ENCODE measurements at places on chromosomes 6 and 20. TPM values are rescaled to one million over a fixed set of nuclear protein-coding genes. Genes with fewer than 3 reads are reported as not detected.

Gene OR2H2
- total RNA-seq: not detected

Gene OXT
- not detected for total RNA-seq

Gene EEF1E1
- 22.8 TPM for total RNA-seq

Gene LTA
- 0.46 TPM for total RNA-seq

DNA sequence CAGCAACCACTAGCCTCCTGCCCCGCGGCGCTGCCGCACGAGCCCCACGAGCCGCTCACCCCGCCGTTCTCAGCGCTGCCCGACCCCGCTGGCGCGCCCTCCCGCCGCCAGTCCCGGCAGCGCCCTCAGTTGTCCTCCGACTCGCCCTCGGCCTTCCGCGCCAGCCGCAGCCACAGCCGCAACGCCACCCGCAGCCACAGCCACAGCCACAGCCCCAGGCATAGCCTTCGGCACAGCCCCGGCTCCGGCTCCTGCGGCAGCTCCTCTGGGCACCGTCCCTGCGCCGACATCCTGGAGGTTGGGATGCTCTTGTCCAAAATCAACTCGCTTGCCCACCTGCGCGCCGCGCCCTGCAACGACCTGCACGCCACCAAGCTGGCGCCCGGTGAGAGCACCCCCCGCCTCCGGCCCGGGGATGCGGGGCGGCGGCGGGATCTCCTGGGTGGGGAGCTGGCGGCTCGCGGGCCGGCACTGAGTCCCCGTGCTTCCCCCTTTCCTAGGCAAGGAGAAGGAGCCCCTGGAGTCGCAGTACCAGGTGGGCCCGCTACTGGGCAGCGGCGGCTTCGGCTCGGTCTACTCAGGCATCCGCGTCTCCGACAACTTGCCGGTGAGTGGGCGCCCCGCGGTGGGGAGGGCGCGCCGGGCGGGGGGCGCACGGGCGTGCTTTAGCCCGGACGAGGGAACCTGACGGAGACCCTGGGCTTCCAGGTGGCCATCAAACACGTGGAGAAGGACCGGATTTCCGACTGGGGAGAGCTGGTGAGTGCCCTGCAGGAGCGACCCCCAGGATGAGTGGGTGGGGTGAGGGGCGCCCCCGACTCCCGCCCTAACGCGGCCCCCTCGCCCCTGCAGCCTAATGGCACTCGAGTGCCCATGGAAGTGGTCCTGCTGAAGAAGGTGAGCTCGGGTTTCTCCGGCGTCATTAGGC lies 585 bp downstream of the PIM1 start:
- H3K36me3 ChIP-seq: peaks cover 31% of the 10 kb centered on the region
- no peaks in the 10 kb centered on the region for H3K27me3 ChIP-seq
- peak overlapping the region; percentile 69 for H3K4me3 ChIP-seq
- peak overlapping the region; percentile 85 for H3K27ac ChIP-seq
- peak; percentile 84 for DNase-seq
- H3K4me1 ChIP-seq: peaks cover 24% of the 10 kb centered on the region

- DNase-seq: no peak
- no peaks in the 10 kb centered on the region for H3K27me3 ChIP-seq
Measured at GRCh38 chr6:158756977-158757752, 62.0 kb downstream of the EZR start.

- no peak for DNase-seq
- H3K27me3 ChIP-seq: peaks cover 4% of the 10 kb centered on the region
- H3K4me3 ChIP-seq: no peak overlapping the region
- H3K36me3 ChIP-seq: no peaks in the 10 kb centered on the region
- peaks cover 13% of the 10 kb centered on the region for H3K4me1 ChIP-seq
Measured at GRCh38 chr20:46557231-46557956, 6.9 kb upstream of the OCSTAMP start.

Gene EYA2
- total RNA-seq: 1.8 TPM

DNA sequence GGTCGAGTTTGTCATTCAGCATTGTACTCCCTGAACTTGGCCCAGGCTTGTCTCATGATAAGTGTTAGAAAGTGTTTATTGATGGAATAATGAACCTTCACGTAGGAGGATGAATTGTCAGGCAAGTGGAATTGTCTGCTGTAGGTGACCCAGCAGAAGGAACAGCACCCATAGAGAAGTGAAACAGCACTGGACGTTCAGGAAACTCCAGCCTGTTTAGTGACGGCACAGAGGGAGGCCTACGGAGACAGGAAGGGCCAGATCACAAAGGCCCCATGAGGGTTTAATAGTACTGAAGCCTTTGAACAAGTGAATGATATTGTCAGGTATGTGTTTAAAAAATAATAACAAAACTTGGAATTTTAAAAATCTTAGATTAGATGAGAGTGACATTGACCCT lies 2.9 kb downstream of the STX11 start:
- H3K27ac ChIP-seq: no peak overlapping the region
- DNase-seq: no peak
- H3K4me3 ChIP-seq: peak overlapping the region; percentile 8

GRCh38 chr6:148817689-148818088 lies 70.9 kb downstream of the UST start:
- no peaks in the 10 kb centered on the region for H3K27me3 ChIP-seq
- H3K27ac ChIP-seq: no peak overlapping the region
- no peak overlapping the region for H3K4me3 ChIP-seq
- DNase-seq: no peak

- H3K27ac ChIP-seq: no peak overlapping the region
- H3K4me1 ChIP-seq: no peaks in the 10 kb centered on the region
- H3K4me3 ChIP-seq: no peak overlapping the region
- H3K36me3 ChIP-seq: no peaks in the 10 kb centered on the region
Measured at GRCh38 chr20:46221256-46221833, 87.0 kb downstream of the CDH22 start.

Gene SOX18
- total RNA-seq: 135 TPM

Gene RBPJL
- not detected for total RNA-seq

GRCh38 chr20:62990306-62990825 lies 16.4 kb downstream of the BHLHE23 start:
- no peak overlapping the region for H3K4me3 ChIP-seq
- no peaks in the 10 kb centered on the region for H3K4me1 ChIP-seq
- no peaks in the 10 kb centered on the region for H3K36me3 ChIP-seq

Data from upper lobe of right lung (tissue), 1 donor.